Neural crest cell (in vitro differentiated cells): ENCODE measurements at places on chromosomes 16 and 17. TPM values are rescaled to one million over a fixed set of nuclear protein-coding genes. Genes with fewer than 3 reads are reported as not detected.

DNA sequence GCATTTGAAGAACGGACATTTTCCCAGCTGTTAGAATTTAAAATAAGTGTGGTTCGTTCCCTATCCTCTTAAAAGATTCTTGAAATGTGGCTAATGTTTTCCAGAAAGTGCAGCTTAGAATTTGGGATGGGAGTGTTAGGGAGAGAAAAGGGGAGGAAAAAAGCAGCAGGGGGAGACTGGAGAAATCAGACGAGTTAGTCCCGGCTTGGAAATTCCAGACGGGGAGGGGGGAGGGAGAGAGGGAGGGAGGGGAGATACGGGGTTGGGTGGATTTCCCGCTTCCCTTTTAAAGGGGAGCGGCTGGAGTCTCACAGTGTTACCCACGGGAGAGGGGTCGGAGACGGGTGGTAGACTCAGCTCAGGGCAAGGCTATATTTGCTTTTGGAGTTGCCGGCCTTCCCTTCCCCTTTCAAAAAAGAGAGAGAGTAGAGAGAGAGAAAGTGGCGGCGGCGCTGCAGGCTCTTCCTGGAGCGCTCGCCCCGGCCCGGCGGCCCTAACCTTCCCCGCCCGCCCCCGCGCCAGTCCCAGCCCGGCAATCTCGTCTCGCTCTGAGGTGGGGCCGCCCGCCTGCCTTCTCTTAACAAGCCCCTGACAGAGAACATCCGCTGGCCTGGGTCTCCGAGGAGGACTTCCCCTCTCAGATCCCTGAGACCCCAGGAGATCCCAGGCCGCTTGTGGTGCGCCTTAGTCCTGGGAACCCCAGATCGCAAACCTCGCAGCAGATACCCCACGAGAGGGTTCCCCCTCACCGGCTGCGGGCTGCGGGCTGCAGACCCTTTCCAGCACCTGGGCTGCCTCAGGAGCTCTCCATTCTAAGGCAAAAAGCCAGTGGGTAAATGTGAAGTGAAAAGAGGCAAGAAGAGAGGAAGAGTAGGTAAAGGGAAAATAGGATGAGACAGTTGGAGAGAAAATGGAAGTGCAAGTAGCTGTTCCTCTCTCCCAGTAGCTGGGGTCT is 6.6 kb downstream of the IGF2BP1 start:
- DNase-seq = no peak

GRCh38 chr16:87602821-87603683 is 744 bp downstream of the JPH3 start:
- no peak for DNase-seq

KRTAP2-3 gene
- total RNA-seq = not detected in 2 replicates

DNA sequence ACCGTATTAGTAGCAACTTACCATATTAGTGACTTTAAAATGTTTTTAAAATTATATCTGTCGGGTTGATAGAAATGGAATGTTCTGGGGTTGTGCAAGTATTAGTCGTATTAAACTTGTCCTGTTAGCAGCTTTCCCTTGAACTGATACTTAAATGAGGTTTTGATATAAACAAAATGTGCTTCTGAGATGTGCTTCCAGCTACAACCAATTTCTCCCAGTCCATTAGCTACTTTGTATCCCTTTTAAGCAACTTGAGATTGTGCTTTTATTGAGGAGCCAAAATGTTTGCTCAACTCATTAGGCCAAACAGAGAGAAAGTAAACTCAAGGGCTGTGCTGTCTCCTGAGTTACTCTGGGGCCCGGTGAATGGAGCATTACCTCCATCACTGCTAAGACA is 255.0 kb upstream of the RBFOX1 start:
- DNase-seq = no peak

DNA sequence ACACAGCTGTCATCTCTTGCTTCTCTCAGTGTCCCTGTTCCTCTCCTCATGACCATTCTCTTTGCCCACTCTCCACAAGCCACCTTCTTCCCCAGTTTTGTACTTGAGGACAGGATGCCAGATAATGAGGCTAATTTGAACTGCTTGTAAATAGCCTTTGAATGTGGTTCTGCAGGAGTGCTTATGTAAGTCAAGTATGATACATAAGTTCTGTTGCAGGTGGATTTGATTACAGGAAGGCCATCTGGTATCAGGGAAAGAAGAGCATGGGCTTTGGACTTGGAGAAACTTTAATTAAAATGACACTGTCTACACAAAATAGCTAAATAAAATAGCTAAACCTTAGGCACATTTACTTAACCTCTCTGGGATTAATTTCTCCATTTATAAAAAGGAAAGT is 120.2 kb upstream of the HLF start:
- DNase-seq = no peak

DNA sequence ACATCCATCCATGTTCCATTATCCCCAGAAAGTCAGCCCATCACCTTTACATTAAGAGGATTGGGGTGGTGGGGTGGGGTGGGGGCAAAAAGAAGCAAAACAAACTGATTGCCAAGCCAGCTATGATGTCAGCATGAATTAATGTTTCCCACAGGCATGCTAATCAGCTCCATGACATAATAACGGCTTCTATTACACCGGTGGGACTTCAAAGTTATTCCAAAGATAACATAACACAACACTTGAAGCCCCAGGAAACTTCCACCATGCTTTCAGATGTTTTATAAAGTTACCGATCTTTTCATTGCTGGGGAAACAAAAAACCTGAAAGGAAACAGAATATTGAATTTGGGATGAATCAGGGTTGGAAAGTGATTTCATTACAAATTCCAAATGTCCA is 155.9 kb upstream of the IRX5 start:
- DNase-seq = no peak

DNA sequence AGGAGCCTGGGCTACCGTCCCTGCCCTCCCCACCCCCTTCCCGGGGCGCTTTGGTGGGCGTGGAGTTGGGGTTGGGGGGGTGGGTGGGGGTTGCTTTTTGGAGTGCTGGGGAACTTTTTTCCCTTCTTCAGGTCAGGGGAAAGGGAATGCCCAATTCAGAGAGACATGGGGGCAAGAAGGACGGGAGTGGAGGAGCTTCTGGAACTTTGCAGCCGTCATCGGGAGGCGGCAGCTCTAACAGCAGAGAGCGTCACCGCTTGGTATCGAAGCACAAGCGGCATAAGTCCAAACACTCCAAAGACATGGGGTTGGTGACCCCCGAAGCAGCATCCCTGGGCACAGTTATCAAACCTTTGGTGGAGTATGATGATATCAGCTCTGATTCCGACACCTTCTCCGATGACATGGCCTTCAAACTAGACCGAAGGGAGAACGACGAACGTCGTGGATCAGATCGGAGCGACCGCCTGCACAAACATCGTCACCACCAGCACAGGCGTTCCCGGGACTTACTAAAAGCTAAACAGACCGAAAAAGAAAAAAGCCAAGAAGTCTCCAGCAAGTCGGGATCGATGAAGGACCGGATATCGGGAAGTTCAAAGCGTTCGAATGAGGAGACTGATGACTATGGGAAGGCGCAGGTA is 762 bp downstream of the CDK12 start:
- DNase-seq = peak; percentile 4

- DNase-seq = no peak
Observed at GRCh38 chr17:12081720-12082119, 61.0 kb downstream of the MAP2K4 start.

GRCh38 chr17:53707566-53707965 is 115.2 kb upstream of the KIF2B start:
- DNase-seq = no peak

ARL4D gene
- 13.8 and 14.2 TPM in 2 replicates for total RNA-seq

SRCIN1 gene
- 8.4 and 8.6 TPM in 2 replicates for total RNA-seq

DNA sequence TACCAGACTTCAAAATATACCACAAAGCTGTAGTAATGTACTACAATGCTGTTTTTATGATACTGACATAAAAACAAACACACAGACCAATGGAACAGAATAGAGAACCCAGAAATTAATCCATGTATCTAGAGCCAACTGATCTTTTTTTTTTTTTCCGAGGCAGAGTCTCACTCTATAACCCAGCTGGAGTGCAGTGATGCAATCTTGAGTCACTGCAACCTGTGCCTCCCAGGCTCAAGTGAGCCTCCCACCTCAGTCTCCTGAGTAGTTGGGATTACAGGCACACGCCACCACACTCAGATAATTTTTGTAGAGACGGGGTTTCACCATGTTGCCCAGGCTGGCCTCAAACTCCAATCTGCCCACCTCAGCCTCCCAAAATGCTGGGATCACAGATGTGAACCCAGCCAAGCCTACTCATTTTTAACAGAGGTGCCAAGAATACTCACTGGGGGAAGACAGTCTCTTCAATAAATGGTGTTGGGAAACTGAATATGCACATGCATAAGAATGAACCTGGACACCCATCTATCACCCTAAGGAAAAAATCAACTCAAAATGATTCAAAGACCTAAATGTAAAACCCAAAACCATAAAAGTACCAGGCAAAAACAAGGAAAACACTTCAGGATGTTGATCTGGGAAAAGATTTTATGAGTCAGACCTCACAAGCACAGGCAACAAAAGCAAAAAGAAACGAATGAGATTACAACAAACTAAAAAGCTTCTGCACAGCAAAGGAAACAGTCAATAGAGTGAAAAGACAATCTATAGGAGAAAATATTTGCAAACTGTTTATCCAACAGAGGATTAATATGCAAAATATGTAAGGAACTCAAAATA is 63.1 kb downstream of the STX8 start:
- DNase-seq = no peak

ARL5C gene
- total RNA-seq = not detected in 2 replicates

GRCh38 chr17:35377068-35377467 is 3.6 kb upstream of the SLFN11 start:
- DNase-seq = no peak

GRCh38 chr17:8226536-8227237 is 16.3 kb upstream of the AURKB start:
- DNase-seq = peak; percentile 74

DNA sequence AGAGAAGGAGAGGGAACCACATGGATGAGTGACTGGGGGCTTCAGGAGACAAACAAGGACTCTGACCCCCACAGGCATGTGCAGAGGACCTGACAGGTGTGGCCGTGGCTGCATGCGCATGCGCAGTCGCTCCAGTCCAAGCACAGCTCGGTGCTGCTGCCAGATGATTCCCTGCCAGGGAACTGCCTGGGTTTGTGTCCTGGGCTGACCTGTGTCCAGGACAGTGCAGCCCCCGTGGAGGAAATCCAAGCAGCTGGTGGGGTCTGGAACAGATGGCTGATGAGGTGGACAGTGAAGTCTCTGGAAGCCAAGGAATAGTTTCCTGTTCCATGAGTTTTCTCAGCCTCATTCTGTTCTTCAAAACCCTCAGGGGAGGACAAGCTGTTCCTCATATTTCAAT is 27.3 kb downstream of the LASP1 start:
- no peak for DNase-seq

NSMCE1 gene
- 30.4 and 32.6 TPM in 2 replicates for total RNA-seq

DNA sequence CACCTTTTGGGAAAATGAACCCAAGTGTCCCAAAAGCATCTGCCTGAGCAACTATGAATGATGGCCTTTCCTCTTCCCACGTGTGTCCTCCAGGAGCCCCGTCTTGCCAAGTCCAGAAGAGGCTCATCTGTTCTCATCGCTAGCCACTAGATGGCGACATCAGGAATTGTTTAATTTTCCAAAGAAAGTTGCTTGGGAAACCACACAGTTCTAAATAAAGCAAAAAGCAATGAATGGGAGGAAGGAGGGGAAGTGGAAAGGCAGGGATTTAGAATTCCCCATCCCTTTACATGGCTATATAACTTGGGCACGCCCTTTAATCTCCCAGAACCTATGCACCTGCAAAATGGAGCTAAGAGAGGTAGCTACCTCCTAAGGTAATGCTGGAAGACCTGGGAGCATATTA is 9.0 kb upstream of the CDH5 start:
- peak; percentile 65 for DNase-seq
